ENCODE measurements at places on chromosomes 4 and X. TPM values are rescaled to one million over a fixed set of nuclear protein-coding genes. Genes with fewer than 3 reads are reported as not detected.

DNA sequence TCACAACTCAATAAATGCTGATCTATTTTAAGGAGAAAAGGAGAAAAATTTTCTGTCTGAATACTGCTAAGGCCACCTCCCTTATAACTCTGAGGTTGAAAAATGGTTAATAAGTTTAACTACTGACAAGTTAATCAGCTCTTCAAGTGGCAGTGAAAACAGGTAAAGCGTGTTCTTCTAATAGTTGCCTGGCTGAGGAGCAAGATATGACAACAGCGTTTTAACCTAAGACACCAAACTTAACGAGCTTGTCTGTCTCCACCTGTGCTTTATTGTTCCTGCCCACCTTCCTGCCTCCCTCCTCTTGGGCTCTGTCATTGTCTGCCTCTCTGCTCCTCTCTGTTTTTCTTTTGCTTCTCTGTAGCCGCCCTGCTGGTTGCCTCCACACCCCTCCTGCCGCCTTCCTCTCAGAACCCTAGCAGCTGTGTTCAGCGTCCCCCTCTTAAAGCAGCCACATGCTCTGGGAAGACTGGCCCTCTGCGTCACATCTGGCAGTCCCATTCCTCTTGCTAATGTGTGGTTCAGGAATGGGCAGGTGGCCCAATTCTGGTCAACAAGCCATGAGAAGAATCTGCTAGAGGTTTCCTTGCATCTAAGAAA is 4.3 kb upstream of the TSPAN5 start:
- no peak for DNase-seq

DNA sequence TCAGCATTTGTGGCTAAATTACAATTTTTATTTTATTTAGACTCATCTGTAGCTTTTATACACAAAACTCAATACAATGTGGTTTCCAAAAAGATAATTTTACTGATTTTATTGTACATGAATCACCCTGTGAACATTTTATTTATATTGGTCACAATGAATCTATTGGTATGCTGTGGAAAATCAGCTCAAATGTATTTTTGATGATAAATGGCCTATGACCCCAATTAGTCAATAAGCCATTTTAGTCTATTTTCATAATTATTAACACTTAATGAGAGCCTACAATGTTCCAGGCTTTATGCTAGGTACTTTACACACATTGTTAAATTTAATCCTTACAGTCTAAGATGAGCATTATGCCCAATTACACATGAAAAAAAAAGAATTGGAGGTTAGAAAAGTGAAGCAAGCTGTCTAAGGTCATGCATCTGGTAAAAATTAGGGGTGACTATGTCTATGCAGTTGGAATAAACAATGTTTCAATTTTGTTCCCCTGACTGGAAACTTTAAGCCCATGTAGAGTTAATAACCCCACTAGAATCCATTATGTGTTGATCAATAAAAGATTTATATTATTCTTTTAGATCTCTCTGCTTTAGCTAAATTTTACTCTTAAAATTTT is 344.7 kb downstream of the PABPC4L start:
- no peak for DNase-seq

Gene KIAA1210
- under 0.01 TPM for total RNA-seq

DNA sequence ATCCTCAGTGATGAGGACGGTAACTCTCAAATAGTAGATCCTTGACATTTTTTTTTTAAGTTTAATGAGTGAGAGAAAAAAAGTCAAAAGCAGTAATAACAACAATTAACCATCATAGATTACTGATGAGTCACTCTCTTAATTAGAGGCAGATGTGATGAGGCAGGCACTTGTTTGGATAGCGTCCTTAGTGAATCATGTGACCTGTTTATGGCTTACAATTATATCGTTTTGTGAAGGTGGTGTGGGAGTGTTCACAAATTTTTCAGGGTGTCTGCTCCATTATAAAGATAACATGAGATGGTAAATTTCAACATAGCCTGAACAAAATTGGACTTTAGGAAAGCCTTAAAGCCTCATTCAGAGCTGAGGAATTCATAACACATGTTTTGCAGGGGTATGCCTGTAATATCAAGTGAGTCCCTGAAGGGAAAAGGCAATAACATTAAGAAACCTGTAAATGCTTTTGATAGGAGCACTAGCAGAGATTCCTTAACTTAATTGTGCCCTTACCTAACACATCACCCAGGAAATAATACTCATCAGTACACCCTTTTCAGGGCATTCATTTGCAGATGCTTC is 51.9 kb upstream of the XIAP start:
- no peak for DNase-seq

Gene GYPA
- total RNA-seq = 3.7 TPM

DNA sequence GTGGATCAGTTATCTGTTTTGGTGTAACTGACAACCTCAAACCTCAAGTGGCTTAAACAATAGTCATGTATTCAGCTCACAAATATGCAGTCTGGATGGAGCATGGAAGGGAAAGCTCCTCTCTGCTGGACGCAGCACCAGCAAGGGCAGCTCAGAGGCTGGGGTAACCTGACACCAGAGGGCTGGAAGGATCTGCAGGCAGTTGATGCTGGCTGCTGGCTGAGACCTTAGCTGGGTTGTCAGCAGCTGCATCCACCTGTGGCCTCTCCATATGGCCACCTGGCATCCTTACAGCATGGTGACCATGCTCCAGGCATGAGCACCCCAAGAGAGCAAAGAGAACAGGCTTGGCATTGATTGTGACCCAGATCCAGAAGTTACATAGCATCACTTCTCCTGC is 46.7 kb downstream of the ENPP6 start:
- no peak for DNase-seq

DNA sequence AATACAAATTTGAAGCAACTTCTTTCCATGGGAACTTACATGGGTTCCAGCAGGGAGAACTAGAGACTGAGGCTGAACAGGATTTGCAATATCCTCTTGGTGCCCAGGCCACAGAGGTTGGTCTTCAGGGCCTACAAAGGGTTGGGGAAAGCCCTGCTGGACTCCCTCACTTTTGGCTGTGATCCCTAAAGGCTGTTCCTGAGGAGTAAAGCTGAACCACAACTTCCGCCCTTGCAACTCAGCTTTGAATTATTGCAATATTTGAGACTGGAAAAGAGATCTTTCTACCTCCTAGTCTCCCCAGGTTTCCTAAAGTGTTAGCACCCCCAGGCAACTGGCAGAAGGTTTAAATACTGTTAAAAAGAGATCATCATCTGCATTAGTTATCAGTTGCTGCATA is 26.9 kb downstream of the DCHS2 start:
- DNase-seq = no peak

Gene HTN1
- total RNA-seq = not detected

DNA sequence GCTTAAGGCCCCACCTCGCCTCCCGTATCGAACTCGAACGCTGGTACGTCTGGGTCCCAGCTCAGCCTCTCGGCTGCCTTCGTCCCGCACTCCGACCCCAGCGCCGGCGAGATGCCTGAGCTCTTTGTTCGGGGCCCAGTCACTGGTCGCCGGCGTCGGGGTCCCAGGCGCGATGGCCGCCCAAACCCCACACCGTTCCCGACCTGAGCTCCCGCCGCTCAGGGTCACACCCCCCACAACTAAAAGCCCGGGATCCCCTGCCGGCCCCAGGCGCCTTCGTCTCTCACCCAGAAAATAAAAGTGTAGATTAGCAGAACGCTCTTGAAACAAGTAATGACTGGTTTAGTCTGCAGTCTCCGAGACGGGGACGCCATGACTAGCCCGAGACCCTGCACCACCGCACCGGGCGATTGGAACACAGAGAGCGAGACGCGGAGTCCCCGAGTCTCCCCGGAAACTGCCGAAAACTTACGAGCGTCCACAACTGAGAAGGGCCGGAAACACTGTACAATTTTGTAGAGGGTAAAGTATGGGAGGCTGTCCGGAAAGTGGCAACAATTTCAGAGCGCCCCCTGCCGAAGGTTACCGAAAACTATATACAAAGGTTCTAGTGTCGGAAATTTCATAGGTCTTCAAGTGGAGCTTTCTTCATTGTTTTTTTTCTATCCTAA is at the start of gene TSPAN6:
Gene TSPAN6 (minus strand): TSS at position 486 of the 671 bp plus-strand sequence. CDS start 112 bp downstream, at position 374.
- peak; percentile 56 for DNase-seq

Gene CFAP299
- total RNA-seq = 1.2 TPM

Gene SOWAHB
- total RNA-seq = 2.9 TPM

- no peak for DNase-seq
These were observed 101.4 kb downstream of the WWC2 start for GRCh38 chr4:183200453-183200852.

DNA sequence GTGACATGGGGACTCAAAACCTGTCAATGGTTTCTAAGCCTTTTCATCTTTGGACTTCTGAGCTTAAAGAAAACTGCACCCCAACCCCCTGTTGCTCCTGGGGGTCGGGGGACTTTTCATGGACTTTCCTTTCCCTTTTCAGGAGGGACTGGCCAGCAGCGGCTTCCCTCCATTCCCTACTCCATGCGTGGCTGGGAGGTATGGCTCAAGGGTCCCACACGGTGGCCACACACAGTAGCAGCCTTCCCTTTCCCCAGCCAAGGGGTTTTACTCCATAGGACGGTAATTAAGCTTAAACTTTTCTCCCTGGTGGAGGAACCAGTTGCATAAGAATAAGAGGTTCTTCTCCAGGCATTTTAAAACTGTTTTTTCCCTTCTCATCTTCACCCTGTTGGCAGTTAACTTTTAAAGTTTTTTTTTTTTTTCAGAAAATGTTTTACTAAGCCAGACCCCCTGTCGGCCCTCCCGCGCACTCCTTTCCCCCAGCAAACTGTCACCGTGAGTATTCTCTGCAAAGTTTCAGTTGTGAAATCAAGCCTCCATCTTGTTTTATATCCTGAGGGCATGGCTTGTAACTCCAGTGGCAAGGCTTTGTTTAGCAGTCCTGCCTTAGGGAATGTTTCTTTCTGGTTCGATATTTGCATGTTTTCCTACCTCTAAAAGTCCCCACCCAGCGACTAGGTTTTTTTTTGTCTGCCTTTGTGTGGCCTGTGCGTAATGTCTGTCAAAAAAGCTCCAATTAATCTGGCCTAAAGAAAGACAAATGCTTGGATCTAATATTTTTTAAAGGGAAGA is 325.7 kb downstream of the TLL1 start:
- no peak for DNase-seq

DNA sequence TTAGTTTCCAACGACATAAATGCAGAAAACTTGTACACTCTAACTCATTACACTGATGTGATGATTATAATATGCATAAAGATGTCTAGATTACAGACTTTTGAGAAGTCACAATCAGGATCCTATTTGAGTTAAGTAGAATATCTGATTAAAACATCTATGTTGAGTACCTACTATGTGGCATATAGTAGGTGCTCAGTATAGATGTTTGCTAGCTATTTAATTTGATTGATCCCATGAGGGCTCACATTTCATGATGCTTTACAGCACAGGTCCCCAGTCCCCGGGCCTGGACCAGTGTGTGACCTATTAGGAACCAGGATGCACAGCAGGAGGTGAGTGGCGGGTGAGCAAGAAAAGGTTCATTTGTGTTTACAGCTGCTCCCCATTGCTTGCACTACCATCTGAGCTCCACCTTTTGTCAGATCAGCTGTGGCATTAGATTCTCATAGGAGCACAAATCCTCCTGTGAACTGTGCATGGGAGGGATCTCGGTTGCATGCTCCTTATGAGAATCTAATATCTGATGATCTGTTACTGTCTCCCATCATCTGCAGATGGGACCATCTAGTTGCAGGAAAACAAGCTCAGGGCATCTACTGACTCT is 33.0 kb upstream of the CXCL8 start:
- no peak for DNase-seq

DNA sequence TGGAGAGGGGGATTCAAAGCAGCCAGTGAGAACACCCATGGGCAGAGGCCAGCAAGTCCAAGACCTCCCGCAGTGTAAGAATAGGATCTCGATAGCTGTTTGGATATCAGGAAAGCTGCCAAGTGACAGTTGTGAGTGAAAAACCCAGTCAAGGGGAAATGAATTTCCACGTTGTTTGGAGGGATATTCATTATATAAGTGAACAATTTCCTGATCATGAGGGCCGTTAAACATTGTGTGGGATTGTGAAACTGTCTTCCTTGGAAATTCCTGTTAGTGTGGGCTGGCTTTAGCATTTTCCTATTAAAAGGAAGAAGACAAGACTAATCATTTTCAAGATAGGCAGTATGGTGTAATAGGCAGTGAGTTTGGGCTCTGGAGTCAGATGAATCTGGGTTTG is 15.0 kb downstream of the CLDN2 start:
- DNase-seq = no peak

- no peak for DNase-seq
These were observed 403.2 kb upstream of the RASGEF1B start for GRCh38 chr4:81874661-81875515.

Gene TENM3
- 78.3 TPM for total RNA-seq

DNA sequence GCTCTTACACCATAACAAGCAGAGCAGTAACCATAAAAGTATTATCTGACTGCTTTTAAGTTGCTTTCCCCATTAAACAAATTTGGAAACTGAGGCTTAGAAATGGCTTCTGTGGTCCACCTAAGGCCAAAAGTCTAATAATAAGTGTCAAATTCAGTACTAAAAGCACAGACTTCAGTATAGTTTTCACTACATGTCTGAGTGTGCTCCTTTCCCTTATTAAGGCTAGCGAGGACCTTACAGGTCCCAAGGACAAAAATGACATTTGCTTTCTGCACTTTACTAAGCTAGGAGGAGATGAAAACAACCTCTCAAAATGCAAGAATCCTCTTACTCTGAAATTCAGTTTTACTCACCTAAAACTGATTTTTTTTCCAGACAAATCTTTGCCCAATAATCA is 127.2 kb downstream of the ENOX2 start:
- DNase-seq = no peak

Gene VGLL1
- total RNA-seq = not detected

DNA sequence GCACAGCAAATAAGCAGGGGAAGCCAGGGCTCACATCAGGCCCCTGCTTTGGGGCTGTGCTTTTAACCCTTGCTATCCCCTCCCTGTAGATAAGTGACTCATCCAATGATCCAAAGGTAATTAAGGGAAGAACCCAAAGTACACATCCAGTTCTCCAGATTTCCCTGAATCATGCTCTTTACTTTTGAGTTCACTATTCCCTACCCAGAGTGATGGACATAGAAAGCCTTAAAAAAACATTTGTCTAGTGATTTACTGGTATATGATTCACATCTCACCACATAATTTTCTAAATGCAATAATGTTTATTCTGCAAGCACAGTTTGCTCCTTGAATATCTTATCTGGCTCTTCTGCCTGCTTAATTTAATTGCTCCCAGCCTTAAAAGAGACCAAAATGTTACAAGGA is 136.2 kb downstream of the PPP3CA start:
- DNase-seq = no peak

DNA sequence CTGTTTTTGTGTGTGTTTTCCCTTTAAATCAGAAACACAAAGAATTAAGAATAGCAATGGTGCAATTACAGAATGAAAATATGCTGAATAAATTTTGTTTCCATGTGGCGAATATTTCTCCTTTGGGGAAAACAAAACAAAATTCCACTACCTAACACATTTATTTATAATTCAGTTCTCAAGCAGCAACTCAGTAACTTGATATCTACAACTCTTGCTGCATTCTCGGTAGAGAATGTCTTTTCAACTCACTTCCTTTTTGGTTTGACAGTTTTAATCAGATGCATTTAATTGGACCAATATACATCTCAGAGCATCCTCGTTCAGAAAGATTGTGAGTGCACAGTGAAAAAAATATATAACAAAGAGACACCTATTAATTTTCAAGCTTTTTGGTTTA is 30.8 kb downstream of the ZNF827 start:
- DNase-seq = no peak

GRCh38 chr4:184952522-184952921 is 65.8 kb upstream of the HELT start:
- no peak for DNase-seq

Gene ASB12
- total RNA-seq = 0.41 TPM

- DNase-seq = no peak
These were observed 215.5 kb downstream of the PDGFC start for GRCh38 chr4:156756118-156756517.

GRCh38 chr4:6232836-6233785 is 32.8 kb upstream of the JAKMIP1 start:
- no peak for DNase-seq

All from frontal cortex (tissue), 4 donors.